Daoy (cell line): ENCODE measurements at places on chromosomes 6 and 20. TPM values are rescaled to one million over a fixed set of nuclear protein-coding genes. Genes with fewer than 3 reads are reported as not detected.

The MEP1A gene
- total RNA-seq = not detected in 2 replicates

The MROH8 gene
- total RNA-seq = 0.11 TPM in 1 of 2 replicates, not detected in the other

The FAM209A gene
- not detected in 2 replicates for total RNA-seq

The SGK2 gene
- 0.06 TPM in 1 of 2 replicates, not detected in the other for total RNA-seq

The NDRG3 gene
- 6.0 and 9.9 TPM in 2 replicates for total RNA-seq

The GRIK2 gene
- not detected in 2 replicates for total RNA-seq

The B3GAT2 gene
- total RNA-seq = 0.29 TPM in 1 of 2 replicates, not detected in the other

The ENPP4 gene
- 18.7 and 19.6 TPM in 2 replicates for total RNA-seq

The TBXT gene
- 0.57 TPM in 1 of 2 replicates, not detected in the other for total RNA-seq

The SDCBP2 gene
- total RNA-seq = 1.3 and 3.7 TPM in 2 replicates

The CLIC5 gene
- 0.11 TPM in 1 of 2 replicates, not detected in the other for total RNA-seq

The PNRC1 gene
- 9.8 and 14.8 TPM in 2 replicates for total RNA-seq

The GNAS-AS1 gene
- 1.3 and 3.1 TPM in 2 replicates for total RNA-seq

The ID4 gene
- 2.1 and 3.0 TPM in 2 replicates for total RNA-seq

The LRRC73 gene
- total RNA-seq = 2.1 TPM in 1 of 2 replicates, not detected in the other

The PPP1R3D gene
- total RNA-seq = 2.3 and 2.5 TPM in 2 replicates

The SNAP25 gene
- 0.09 and 0.80 TPM in 2 replicates for total RNA-seq
